ENCODE measurements at places on chromosomes 11 and 22. TPM values are rescaled to one million over a fixed set of nuclear protein-coding genes. Genes with fewer than 3 reads are reported as not detected.
A peak's percentile ranks its signal among the peaks of the same experiment; 100 is the strongest.

DNA sequence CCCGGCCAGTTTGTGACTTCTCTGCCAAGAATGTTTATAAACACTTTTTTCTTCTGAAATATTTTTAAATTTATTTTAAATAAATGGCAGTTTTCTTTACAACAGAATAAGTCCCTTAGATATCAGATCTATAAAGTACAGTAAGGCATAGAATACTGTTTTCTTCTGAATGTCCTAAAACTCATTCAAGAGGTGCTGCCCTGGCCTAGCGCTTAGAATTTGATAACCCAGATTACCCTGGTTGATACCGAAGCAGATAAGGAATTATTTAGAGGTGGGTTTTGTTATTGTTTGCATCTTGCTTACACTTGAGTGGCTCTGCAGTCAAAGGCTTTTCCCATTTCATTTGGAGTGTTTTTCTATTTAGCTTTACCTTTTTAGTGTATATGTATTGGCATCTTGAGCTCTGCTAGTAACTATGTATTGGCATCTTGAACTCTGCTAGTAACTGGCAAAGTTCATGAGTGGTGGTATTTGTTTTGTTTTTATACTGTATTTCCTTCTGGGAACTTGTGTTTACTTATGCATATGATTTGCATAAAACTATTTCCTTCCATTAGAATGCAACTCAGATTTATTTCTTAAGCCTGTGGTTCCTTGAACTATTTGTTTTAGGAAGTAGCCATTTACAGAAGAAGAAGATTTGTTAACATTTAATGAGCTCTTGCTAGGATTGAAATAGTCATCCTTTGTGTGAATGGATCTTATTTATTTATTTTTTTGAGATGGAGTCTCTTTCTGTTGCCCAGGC, 1.2 kb downstream of the ACAD8 start:
- peaks cover 9% of the 10 kb centered on the region for H3K4me1 ChIP-seq
- H3K36me3 ChIP-seq = 0 out of 2 replicates have a peak, but pooled peaks cover 4% of the 10 kb centered on the region
- H3K4me3 ChIP-seq = peak overlapping the region; percentile 73
- no peaks in the 10 kb centered on the region for H3K27me3 ChIP-seq
- no peak for DNase-seq

The MUC5B gene
- total RNA-seq = 1.5 TPM

- H3K27me3 ChIP-seq = no peaks in the 10 kb centered on the region
- no peak for DNase-seq
- H3K36me3 ChIP-seq = no peaks in the 10 kb centered on the region
Measured at GRCh38 chr22:49622241-49623105, 205.2 kb downstream of the BRD1 start.

GRCh38 chr11:34606326-34607120, 14.4 kb upstream of the EHF start:
- DNase-seq = no peak
- no peak overlapping the region for H3K4me3 ChIP-seq
- peaks cover 33% of the 10 kb centered on the region for H3K4me1 ChIP-seq
- H3K27me3 ChIP-seq = no peaks in the 10 kb centered on the region
- H3K36me3 ChIP-seq = no peaks in the 10 kb centered on the region

Measured in HCT116 (cell line).